ENCODE measurements at places on chromosomes 7 and 10.

DNA sequence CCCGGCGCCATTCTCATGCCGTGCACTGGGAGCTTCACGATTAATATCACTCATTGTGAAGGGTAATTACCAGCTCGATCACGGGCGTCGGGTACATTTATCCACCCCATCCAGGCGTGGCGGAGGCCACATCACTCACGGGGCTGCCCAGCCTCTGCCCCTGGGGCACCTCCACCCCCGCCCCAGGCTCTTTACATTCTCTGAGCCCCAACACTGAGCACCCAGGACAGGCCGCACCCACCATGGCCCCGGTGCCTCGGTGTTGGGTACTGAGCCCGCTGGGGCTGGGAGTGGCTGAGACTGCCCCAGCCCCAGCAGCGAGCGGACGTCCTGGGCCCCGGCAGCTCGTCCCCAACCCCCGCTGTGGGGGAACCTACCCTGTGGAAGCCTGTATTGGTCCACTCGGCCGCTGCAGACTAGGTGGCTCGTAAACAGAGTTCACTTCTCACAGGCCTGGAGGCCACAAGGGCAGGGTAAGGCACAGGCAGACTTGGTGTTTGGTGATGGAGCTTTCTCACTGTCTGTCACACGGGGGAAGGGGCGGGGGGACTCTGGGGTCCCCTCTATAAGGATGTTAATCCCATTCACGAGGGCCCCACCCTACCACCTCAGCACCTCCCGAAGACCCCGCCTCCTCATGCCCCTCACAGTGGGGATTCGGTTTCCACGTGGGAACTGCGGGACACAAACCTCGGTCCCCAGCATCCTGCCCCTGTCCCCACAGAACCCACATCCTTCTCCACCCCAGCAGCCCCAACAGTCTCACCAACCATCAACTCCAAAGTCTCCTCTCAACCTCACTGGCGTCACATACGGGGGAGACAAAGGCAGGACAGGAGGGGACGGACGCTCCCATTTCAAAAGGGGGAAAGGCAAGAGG lies 184.1 kb downstream of the ELFN1 start:
- no peak for DNase-seq

DNA sequence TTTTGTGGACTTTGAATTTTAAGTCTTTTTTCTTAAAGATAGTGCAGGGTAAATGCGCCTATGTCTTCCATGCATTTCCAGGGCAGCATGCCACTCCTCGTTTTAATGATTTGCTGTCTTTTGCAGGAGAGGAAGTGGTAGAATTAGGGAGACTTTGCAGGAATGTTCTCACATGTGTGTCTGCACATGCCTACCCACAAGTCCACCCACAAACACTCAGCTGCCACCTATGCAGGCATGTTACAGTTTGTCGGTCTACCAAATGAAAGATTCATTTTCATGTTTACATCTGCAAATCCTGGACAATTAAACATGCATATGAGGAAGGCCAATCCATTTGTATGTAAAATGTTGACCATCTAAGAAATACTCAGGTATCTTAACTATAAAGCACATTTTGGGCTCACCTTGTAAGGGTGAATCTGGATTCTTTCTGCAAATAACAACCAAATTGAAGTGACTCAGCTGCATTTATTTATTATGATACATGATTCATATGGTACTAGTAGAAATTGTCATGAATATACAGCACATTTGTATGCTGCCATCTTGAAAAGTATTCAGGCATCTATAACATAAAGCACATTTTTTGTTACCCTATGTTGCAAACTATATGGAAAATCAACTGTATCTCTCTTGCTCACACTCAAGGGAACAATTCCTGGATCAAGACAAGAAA lies 4.7 kb upstream of the TEX36 start:
- DNase-seq: no peak

- no peak for DNase-seq
These were observed 1.2 kb upstream of the SLC18A3 start for GRCh38 chr10:49609006-49609282.

GRCh38 chr10:96188916-96189315 lies 58.8 kb downstream of the ZNF518A start:
- no peak for DNase-seq

GRCh38 chr10:21488246-21488956 lies 37.1 kb downstream of the SKIDA1 start:
- no peak for DNase-seq

- no peak for DNase-seq
These were observed 660 bp downstream of the SUV39H2 start for GRCh38 chr10:14879124-14879927.

DNA sequence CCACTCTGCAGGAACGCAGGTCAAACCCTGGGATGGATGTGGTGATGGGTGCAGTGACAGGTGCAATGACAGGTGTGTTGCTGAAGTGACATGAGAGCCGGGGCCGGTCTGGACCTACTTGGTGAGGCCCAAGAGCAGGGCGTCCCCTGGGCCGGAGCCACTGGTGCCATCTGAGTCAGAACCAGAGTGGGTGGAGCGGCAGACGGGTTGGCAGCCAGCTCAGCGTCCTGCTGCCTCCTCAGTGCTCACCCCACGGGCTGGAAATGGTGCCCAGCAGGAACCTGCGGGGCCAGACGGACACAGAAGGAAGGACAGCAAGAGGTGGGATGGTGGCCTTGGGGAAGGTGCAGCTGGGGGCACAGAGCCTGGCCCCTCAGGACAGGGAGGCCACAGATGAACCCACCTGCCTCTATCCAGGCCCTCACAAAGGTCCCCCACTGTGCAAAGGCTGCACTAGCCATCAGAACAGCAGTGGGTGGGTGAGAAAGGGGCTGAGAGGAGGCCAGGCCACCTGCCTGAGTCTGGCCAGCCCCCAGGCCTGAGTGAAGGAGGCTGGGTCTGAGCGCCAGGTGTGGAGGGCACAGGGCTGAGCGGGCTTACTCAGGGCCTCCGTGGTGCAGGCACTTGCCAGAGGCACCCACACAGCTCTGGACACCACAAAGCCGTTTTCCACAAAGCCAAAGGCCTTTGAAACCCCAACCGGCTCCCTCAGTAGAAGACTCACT lies 129.0 kb upstream of the PPP2R2D start:
- DNase-seq: no peak

DNA sequence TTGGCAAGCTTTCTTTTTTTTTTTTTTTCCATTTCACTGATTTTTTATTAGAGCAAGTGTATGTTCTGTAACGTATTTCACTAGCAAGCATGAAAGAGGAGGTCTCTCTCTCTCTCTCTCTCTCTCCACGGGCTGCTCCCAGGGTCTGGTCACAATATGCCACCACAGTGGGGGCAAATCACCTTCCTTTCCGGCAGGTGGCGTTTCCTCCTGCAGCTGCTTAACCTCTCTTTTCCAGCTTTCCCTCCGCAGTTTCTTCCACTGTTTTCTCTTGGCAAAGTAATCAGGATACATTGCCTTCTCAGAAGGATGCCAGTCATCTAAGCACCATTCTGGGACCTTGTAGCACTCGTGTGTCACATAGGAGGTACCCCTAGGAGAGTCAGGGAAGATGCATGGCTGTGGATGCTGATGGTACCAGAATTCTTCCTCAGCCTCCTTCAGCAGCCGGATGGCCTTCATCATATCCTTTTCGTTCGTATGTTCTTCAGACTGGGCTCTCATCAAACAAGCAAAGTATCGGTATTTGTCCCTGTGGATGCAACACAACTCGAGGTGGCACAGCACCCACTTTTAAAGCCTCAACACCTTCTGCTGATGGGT lies 197.3 kb upstream of the PODXL start:
- DNase-seq: no peak
